ELR (cell line): ENCODE measurements at places on chromosomes 13 and 19.

DNA sequence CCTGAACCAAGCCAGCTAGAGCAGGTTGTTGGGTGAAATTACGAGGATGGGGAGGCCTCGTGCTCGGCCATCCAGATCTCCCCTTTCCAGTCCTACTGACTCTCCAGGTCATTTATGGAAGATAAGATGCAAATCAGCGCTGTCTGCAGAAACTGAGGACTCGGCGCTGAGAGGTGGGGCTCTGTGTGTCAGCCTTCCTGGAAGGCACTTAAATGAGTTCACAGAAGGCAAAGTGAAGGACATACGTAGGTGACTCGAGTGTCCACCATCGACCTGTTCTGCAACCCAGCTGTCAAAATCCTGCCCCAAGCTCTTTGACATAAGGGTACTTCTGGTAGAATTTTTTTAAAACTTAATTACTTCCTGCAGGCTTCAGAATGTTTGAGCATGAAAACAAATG lies 86.4 kb downstream of the RAB20 start:
- DNase-seq: no peak

DNA sequence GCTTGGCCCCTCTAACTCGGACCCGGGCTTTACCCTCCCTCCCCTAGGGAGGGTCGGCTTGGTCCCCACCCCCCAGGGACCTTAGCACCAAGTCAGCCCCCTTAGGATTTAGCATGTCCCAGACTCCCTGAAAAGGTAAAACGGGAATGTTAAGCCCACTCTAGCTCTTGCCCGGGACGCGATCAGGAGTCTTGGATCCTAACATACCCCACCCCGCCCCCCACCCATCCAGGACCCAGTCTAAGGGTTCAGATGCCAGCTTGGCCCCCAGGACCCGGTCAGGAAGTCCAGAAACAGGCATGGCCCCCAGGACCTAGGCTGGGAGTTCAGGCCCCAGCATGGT lies 437 bp downstream of the EPOR start:
- no peak for DNase-seq

DNA sequence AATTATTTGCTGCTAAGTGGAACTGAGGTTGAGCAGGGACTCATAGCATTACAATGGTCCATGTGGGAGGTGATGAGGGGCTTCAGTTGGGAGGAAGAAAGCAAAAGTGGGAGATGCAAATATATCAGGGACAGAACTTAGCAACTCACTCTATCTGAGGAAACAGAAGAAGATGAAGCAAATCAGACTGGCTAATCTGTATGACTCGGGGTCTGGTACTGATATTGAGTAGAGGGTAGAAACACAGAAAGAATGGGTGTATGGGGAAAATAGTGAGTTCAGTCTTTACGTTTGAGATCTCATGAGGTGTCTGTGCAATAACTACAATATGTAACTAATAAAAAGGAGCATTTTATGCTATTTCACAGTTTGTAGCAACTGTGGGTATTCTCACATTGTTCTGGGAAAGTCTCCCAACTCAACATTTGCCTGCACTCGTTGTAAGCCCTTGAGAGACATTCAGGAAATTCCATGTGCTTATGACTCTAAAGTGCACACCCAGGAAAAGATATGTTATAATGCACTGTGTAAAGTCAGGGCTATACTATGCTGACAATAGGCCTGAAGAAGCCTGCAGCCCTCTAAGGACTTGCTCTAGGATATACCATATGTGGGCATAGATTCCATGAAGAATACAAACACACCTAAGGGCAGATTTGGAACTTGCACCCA lies 183.5 kb downstream of the SPRY2 start:
- no peak for DNase-seq

GRCh38 chr19:41018736-41019290 lies 27.7 kb downstream of the CYP2B6 start:
- no peak for DNase-seq

DNA sequence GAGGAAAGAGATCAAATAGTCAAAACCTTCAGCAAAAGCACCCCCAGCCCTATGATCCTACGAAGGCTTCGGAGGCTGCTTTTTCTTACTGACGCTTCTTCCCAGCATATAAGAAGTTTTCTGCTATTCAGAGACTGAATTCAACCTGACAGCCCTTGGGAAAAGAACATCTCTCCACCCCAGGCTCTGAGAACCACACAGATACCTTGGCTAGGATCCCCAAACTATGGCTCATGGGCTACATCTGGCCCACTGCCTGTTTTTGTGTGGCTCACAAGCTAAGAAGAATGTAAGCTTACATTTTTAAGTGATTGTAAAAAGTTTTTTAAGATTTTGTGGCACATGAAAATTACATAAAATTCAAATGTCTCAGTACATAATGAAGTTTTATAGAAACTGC lies 3.0 kb downstream of the SLC15A1 start:
- DNase-seq: no peak

DNA sequence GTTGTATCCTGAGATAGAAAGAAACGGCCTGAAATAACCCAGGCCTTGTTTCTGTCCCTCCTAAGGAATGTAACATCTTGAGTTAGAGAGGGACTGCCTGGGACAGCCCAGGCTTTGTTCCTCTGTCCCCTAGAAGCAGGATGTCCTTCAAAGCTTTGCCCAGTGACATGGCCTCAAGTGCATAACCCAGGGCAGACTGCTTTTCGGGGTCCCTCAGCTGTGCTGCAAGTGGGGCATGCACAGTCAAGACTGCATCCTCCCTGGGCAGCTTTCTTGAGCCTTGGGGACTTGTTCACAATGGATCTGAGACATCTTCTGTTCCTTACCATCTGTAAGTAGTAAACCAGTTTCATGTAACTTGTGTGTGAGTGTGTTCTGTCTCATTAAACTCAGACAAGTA lies 7.5 kb upstream of the EPSTI1 start:
- DNase-seq: no peak

DNA sequence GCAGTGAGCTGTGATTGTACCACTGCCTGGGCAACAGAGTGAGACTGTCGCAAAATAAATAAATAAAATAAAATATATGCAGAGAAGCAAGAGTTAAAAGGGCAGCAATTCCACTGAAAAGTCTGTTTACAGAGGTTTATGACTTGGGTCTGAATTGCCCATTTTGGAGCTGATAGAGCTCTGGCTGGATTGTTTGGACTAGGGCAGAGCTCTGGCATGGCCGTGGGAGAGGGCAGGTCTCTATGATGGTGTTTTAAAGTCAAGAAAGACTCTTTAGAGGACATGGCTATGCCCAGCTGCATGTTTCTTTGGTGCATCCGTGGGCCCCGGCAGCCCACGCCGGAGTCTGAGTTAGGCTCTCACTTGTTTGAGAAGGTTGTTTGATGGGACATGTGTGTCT lies 64.6 kb upstream of the C1QTNF9 start:
- DNase-seq: no peak

GRCh38 chr13:25608181-25608580 lies 236.4 kb downstream of the ATP8A2 start:
- DNase-seq: no peak

GRCh38 chr19:18385675-18386542 lies at the start of gene GDF15:
GDF15 (plus strand) TSS chr19:18386158; CDS start chr19:18386190, 32 bp downstream.
- DNase-seq: peak; percentile 46

GRCh38 chr13:51925865-51926527 lies 64.2 kb downstream of the CCDC70 start:
- no peak for DNase-seq

GRCh38 chr19:46670813-46671212 lies 9.8 kb upstream of the DACT3 start:
- DNase-seq: peak; percentile 72

GRCh38 chr19:39160889-39161672 lies 35.5 kb downstream of the PAK4 start:
- no peak for DNase-seq

- no peak for DNase-seq
These were observed 14.4 kb downstream of the PAK4 start for GRCh38 chr19:39139971-39140453.

DNA sequence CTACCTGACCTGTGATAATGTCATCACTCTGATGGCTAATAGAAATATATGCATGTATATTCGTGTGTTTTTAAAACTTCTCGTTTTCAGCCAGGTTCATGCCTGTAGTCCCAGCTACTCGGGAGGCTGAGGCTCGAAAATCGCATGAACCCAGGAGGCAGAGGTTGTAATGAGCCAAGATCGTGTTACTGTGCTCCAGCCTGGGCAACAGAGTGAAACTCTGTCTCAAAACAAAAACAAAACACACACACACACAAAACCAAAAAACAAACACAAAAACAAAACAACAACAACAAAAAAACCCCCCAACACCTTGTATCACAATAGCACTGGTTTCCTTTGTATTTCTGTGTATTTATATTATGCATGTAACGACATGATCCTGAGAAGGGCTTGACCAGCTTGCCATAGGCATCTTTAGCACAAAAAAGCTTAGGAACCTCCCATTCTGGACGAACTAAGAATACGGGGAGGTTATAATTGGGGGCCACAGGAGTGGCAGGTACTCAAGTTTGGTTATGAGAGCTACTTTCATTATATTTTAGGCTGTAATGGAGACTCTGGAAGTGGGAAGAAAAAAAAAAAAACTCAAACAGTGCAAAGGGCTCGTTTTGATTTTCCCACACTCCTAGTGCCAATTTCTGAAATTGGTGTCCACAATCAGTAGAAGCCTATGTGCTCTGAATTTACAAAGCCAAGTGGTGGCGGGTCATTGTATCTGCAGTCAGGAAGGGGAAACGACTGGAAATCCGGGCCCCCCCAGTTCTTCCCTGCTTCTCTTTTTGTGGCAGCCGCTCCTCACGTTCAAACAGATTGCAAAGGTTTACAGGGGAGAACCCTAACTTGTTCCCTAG lies 1.2 kb upstream of the ACP7 start:
- DNase-seq: peak; percentile 36

DNA sequence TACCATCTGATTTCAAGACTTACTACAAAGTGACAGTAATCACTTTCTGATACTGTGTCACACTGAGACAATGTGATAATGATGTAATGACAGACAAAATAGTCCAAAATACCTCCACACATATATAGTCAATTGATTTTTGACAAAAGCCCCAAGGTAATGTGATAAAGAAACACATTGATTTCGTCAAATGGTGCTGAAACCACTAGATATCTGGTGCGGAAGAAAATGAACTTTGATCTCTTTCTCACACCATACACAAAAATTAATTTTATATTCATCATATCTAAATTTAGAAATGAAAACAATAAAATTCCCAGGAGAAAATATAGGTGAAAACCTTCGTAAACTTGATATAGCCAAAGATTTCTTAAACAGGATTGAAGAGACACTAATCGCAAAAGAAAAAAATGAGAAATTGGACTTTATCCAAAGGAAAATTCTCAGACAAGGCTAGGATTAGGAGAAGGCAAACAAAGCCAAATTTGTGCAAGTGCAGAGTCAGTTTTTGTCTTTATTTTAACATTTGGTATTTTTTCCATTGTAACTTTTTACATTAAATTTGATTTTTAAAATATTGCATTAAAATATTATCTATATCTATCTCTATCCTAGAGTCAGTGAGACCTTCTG lies 739.9 kb downstream of the DIAPH3 start:
- no peak for DNase-seq

- no peak for DNase-seq
These were observed 162.8 kb downstream of the ZNF536 start for GRCh38 chr19:30535011-30535410.

DNA sequence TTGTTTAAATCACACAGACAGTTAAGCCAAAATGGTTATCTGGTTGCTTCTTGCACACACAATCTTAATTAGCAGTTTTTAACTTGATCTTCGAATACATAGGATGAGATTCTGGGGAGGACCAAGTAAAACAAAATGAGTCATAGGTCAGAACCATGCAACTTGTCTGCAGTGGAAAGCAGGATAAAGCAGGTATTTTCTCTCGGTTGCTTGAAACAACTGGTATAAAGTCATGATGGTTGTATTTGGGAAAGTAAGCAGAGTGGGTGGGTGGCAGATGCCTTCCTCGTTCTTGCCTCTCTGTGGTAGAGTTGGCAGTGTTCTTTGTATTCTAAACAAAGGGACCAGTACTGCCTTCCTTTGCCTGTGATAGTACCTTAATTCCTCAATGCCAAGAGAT lies 167.0 kb downstream of the COG6 start:
- no peak for DNase-seq

- peak; percentile 36 for DNase-seq
These were observed at the start of gene SLC17A7 for GRCh38 chr19:49441210-49441959. SLC17A7 (minus strand) TSS chr19:49441527; CDS start chr19:49441379, 148 bp downstream.

GRCh38 chr19:51018745-51019543 lies 565 bp downstream of the KLK10 start:
- no peak for DNase-seq

DNA sequence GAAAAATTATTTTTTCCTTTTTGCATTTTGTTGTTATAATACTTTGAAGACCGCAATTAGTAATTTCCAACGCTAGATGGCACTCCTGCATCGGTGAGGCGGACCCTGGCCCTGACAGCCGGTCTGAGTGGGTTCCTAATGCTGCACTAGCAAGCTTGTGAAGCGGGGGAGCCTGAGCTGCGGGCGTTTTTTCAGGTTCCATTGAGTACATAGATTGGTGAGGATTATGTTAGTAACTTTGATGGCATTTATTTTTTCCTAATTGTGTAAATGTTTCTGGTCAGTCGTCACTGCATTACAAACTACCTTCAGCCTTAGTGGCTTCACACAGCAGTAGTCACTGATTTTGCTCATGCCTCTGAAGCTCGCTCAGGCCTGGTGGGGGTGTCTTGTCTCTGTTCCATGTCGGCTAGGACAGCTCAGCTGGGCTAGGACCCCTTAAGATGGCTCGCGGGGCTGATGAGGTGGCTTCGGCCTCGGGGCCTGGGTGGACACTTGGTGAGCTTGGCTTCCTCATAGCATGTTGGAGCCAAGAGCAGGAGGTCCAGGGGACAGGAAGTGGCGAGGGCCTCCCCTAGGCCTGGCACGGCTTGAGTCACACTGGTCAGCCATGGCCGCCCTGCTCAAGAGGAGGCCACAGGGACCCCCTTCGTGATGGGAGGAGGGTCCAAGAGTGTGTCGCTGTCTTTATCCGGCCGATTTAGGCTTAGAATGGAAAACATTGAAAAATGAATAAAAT lies 25.0 kb downstream of the ERCC5 start:
- peak; percentile 76 for DNase-seq

- no peak for DNase-seq
These were observed 35.5 kb downstream of the SIPA1L3 start for GRCh38 chr19:37942516-37942902.
